GOT3 (cell line): ENCODE measurements at places on chromosomes 7 and 10.
A peak's percentile ranks its signal among the peaks of the same experiment; 100 is the strongest.

GRCh38 chr10:97542169-97543024 lies 30.2 kb upstream of the ANKRD2 start:
- DNase-seq = peak; percentile 46

DNA sequence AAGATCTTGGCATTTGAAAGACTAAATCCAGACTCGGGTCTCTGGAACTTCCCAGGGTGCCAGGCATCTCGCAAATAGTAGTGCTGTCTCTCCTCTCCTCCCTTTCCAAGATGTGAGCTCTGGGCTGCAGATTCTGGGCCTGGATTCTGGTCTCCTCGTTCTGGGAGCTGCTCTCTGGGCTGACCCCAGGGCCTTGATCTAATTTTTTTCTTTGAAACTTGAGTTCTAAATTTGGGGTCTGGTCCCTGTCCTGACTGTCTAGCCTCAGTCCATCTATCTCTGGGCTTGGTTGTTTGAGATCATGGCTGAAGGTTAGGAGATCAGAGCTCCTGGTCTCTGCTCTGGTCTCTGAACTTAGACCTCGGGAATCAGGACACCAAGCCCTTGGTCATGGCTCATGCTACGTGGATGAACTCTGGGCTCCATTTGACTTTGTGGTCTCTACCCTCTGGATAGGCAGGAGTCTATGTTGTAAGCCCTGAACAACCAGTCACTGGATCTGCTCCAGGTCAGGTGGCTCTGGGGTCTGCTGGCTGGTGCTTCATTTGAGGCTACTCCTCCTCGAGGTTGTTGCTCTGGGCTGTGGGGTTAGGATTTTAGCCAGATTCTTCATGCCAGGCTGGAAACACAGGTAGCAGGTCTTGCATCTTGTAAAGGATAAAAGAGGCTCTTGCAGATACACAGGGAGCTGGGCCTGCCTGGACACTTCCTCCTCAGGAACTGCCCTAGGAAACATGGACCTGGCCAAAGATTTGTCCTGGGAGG lies 8.0 kb upstream of the MBL2 start:
- no peak for DNase-seq

GRCh38 chr7:123622660-123623386 lies 21.2 kb downstream of the ASB15 start:
- DNase-seq = no peak

- no peak for DNase-seq
Observed at GRCh38 chr7:125492521-125492920, 562.9 kb upstream of the POT1 start.

GRCh38 chr10:133197786-133198185 lies 32.2 kb upstream of the UTF1 start:
- DNase-seq = no peak

DNA sequence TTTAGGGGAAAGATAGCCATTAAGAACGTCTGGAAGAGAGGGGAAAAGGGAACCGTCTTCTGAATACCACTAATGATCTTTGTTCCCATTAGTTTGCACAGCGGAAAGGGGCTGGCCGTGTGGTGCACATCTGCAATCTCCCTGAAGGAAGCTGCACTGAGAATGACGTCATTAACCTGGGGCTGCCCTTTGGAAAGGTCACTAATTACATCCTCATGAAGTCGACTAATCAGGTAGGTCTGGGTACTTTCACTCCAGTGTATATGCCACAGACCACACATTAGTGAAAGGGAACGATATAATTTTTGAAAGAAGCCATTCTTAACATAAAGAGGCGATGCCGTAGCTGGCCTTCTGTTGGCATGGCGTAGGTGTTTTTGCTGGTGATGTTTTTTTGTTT lies 74.3 kb upstream of the PDCD4 start:
- no peak for DNase-seq

GRCh38 chr7:16718111-16718656 lies 35.4 kb upstream of the TSPAN13 start:
- no peak for DNase-seq

- DNase-seq = no peak
Observed at GRCh38 chr7:74010407-74010806, 17.6 kb upstream of the ELN start.

- DNase-seq = no peak
Observed at GRCh38 chr10:102616066-102616770, 28.1 kb upstream of the TRIM8 start.

DNA sequence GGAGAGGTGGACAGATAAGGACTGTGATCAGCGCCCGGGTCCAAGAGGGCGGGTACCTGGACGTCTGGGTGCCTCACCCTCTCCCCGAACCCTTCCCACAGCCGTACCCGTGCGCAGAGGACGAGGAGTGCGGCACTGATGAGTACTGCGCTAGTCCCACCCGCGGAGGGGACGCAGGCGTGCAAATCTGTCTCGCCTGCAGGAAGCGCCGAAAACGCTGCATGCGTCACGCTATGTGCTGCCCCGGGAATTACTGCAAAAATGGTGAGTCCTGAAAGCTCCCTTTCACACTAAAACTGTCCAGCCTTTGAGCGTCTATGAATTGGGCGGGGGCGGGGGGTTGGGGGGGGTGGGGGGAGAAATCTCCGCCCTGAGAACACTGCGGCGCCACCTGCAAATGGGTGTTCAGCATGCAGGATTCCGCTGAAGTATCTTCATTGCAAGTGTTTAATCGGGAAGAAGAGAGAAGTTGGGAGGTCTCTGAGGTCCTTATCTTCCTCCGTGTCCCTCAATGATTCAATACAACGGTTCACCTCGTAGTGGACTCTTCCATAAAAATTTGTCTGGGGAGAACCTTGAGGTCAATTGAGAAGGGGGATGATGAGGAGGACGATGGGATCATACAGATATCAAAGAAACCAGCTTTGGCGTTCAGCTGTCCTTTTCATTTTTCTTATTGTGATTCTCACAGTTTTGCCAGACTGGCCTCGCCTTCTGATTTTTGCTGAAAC lies 906 bp downstream of the DKK1 start:
- DNase-seq = no peak

GRCh38 chr7:24213311-24213710 lies 70.7 kb upstream of the NPY start:
- no peak for DNase-seq

GRCh38 chr10:103678178-103678526 lies 177.2 kb downstream of the SH3PXD2A start:
- DNase-seq = no peak

DNA sequence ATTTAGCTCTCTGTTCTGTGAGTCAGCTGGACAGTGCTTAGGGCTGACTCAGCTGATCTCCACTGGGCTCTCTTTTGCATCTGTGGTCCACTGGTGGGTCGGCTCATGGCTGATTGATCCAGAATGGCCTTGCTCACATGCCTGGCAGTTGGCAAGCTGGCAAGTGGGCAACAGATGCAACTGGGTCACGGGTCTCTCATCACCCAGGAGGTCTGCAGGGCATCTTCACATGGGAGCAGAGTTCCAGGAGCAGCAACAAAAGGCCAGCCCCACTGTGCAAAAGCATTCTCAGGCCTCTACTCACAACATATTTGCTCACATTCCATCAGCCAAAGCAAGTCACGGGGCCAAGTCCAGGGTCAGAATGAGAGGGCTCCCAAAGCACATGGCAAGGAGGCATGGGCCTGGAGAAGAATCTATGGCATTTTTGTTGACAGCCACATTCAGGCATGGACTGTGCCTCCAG lies 98.8 kb downstream of the OAT start:
- no peak for DNase-seq

DNA sequence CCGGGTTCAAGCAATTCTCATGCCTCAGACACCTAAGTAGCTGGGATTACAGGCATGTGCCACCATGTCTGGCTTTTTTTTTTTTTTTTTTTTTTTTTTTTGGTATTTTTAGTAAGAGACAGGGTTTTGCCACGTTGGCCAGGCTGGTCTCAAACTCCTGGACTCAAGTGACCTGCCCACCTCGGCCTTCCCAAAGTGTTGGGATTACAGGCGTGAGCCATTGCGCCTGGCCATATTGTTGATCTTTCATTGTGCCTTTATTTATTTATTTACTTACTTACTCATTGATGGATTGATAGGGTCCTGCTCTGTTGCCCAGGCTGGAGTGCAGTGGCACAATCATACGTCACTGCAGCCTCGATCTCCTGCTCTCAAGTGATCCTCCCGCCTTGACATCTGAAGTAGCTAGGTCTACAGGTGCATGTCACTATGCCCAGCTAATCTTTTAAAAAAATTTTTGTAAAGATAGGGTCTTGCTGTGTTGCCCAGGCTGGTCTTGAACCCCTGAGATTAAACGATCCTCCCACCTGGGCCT lies 30.4 kb downstream of the SVIL start:
- no peak for DNase-seq
